ENCODE measurements at places on chromosomes 13 and 19.
A peak's percentile ranks its signal among the peaks of the same experiment; 100 is the strongest.

- DNase-seq = peak; percentile 37
Measured at GRCh38 chr19:10286803-10287737, at the start of gene ICAM4. ICAM4 (plus strand) TSS chr19:10286955; CDS start chr19:10287013, 58 bp downstream.

- DNase-seq = no peak
Measured at GRCh38 chr13:98650396-98651107, 73.6 kb upstream of the STK24 start.

- peak; percentile 4 for DNase-seq
Measured at GRCh38 chr13:84574851-84575250, 692.6 kb upstream of the SLITRK1 start.

GRCh38 chr13:40994581-40995230, 24.4 kb downstream of the ELF1 start:
- no peak for DNase-seq

DNA sequence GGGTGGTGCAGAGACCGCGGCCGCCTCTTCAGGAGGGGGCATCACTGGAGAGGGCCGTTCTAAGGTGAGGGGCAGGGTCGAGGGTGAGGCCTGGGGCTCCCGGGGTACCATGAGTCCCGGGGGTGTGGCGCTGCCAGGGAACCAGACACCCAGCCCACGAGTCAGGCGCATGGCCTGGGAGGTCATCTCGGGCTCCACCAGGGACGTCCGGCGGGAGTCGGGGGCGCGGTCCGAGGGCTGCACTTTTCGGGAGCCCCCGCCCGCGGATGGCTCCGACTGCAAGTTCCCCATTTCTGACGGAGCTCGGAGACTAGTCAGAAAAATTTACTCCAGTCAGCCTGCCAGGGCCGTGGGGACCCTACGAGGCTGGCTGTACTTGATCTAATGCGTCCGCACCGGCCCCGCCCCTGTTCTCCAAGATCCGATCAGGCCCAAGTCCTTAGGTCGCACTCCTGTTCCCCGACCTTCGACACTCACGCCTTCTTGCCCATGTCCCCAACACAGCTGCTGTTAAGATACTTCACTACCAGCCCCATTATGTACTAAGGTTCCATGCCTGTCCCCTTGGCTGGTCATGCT, 774 bp downstream of the GGN start:
- DNase-seq = no peak
